AG10803 (cell line): ENCODE measurements at places on chromosomes 5 and 9.

DNA sequence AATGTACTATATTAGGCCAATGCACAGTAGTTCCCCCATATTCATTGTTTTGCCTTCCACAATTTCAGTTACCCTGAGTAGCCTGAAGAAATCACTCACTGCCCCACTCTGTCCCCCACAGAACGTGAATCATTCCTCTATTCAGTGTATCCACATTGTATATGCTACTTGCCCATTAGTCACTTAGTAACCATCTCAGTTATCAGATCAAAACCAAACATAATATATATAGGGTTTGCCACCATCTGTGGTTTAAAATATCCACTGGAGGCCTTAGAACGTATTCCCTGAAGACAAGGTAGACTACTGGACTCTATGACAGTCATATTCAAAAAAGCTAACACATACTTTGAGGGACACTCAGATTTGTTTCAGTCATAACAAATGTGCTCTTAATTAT, 465.7 kb upstream of the RGMB start:
- peak; percentile 60 for DNase-seq

GRCh38 chr5:176797456-176798050, 12.8 kb upstream of the UNC5A start:
- DNase-seq = no peak

DNA sequence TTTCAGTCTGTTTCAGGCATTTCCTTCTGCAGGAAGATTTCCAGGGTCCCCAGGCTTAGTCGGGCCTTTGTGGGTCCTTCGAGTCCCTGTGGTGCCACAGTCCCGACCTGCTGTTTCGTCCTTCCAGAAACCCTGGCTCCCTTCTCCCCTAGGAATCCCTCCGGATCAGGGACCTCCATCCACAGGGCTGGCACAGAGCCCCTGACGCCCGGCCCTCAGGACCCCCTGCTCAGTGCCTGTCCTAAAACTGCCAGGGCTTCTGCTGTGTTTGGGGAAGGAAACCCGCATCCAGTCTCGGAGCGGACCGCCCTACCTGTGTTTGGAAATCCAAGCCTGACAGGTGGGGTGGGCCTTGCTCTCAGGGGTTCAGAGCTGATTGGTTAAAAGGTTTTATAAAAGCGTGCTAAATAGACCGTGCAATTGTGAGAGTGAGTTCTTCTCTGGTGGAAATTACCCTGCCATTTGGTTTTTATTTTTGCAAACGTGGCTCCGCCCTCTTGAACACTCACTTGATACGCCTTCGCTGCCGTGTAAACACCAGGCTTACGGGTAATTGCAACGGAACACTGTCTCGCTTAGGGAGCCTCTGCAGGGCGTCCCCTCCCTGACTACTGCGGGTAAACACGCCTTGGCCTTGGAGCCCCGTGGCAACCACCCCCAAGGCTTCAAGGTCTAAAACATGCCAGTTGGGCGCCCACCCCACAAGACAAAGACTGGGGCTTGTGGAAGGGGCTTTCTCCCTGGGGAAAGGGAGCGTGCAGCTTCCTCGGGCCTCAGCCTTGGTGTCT, 121.2 kb downstream of the PHF2 start:
- DNase-seq = no peak

DNA sequence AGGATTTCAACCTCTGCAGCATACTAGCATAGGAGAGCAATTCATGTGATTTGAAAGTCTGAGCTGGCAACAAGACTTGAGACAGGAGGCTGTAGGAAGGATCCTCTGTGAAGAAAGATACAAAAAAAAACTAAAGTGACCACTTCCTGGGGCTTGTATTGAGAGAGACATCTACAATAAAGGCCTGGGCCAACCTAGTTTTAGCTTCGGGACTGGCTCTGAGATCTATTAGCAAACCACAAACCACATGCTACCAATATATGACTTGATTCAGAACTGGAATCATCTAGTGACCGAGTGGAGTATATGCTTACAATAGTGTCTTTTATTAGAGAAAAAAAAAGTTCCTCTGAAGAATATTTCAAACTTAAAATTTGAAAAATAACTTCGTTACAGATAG, 1448.9 kb upstream of the CDH6 start:
- DNase-seq = no peak

GRCh38 chr9:75615284-75615683, 275.2 kb upstream of the PCSK5 start:
- DNase-seq = no peak

DNA sequence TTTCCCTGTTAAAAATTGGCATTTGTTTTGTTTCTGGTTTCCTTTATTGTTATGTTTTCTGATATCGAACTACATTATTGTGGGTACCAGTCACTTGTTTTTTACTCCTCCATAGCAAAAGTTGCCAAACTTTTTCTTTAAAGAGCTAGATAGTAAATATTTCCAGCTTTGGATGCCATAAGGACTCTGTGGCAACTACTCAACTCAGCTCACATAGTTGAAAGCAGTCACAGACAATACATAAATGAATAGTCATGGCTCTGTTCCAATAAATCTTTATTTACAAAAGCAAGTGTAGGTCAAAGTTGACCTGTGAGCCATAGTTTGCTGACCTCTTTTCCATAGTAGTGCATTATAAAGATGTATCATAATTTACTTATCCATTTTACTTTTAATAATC, 305.0 kb downstream of the RASEF start:
- DNase-seq = no peak

GRCh38 chr9:107847978-107848964, 358.7 kb upstream of the KLF4 start:
- peak; percentile 56 for DNase-seq
